Activated naive CD8-positive, alpha-beta T cell treated with anti-CD3 and anti-CD28 coated beads, Interleukin-2, amount 50 U/mL, for 16 hours (primary cell): ENCODE measurements at places on chromosomes 3 and 15.

DNA sequence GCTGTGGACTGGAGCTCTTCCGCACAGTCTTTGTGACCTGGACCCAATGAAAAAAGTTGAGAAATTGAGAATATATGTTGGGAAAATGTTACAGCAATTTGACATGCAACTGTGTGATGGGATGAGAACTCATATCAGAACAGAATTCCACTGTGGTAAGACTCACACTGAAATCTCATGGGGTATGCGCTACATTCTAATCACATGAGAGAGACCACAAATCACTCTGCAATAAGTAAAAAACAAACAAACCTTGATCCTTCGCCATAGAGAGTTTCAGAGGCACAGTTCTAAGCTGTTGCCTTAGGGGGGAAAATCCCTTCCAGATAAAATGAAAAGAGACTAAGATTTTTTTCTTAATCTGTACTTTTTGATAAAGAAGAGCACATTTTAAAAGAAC is 37.3 kb downstream of the LMCD1 start:
- DNase-seq, result no peak

DNA sequence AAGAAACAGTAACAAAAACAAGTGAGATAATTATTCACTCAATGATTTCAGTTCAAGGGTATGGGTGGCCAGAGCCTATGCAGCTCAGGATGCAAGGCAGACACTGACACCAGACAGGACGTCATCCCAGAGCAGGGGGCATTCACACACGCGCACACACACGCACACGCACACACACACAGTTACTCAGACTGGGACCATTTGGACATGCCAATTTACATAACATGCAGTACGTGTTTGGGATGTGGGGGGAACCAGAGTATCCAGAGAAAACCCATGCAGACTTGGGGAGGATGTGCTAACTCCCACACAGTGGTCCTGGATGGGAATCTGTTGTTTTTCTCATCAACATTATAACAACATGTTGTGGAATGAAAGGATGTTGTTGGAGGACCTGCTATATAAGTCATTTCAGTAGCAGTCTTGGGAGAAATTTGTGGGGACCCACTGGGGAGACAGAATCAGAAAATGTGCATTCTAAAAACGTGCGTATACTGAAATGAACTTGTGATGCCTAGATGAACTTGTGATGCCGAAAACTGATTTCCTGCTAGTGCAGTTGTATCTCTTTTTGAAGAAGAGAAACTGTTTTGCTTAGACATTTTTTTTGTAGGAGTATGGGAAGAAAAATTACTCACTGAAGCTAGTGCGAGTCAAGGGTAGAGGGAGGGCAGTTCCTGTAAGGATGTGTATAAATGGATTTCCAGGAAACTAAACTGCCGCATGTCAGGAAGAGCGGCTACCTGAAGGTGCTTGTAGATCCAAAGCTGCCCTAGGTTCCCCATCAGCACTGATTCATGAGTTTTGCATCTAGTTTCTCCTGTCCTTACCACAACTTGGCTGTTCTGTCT is 25.2 kb downstream of the CD200 start:
- DNase-seq, result no peak

DNA sequence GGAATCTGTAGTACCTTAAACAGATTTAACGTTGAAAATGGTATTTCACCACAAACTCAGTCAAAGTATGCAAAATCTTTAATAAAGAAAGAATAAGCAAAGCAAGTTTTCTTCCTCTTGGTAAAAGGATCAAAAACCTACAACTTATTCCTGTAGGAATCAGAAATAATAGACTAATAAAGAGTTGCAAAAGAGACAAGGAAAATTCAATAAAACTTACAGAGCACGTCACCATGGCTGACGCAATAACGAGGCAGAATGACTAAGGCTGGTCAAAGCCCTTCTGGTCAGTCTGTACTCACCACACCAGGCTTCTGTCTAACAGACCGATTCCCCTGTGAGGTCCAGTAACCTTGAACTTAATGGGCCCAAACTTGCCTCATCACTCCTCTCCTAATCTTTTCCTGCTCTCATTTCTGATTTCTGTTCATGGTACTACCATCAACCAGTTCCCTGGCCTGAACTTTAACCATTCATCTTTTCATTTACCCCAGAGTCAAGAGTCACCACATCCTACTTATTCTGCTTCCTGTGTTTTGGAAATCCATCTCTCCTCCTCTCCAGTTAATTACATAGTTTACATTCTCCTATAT is 5.0 kb downstream of the MASP1 start:
- DNase-seq, result no peak

GRCh38 chr3:155190691-155191090 is 102.8 kb downstream of the STRIT1 start:
- DNase-seq, result no peak

- DNase-seq, result no peak
Observed at GRCh38 chr15:81331600-81331999, 7.7 kb upstream of the STARD5 start.

GRCh38 chr15:68653031-68653635 is 74.3 kb downstream of the CORO2B start:
- no peak for DNase-seq

DNA sequence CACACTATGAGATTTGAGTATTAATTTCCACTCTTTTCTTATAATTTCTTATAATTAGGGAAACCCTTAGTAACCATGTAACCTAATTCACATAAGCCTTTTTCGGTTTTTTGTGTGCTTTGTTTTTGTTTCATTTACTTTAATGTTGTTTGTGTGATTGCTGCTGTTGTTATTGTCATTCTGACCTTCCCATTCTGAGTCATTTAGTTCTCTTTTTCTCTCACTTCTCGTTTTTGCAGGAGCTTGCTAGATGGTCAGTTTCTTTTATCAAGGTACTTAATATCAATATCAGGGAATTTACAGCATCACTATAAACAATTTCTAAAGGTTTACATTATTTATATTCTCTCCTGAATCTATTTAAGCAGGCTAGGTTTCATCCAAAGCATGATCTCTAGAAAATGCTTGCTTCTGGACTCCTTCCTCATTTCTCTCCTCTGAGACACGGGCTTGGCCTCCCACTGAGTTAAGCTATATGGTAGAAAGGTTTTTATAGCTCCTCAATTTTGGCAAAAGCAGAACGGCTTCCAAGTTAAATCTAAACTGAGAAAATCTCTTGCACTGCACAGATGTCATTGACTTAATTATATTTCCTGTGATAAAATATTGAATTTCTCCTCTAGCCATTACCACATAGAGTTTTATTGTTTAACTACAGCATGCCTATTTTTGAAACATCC is 534.2 kb downstream of the NSUN3 start:
- DNase-seq, result no peak

- DNase-seq, result no peak
Observed at GRCh38 chr3:50254577-50255250, 14.2 kb upstream of the SEMA3B start.

DNA sequence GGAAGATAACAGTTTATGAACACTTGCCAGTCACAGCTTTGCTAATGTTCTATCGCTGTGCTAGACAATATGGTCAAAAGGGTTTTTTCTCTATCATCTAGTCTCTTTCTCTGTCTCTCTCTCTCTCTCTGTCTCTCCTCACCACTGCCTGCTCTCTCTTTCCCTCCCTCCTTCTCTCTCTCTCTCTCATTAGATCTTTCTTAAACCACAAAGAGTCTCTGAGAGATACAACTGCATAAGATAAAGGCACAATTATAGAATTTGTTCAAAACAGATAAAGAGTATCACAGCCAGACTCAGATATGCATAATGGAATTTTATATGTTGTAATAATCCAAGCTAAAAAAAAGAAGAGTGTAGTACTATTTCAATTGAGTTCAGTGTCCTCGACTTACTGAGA is 258.4 kb downstream of the MECOM start:
- no peak for DNase-seq

GRCh38 chr3:117898722-117899522 is 1135.7 kb downstream of the IGSF11 start:
- no peak for DNase-seq

DNA sequence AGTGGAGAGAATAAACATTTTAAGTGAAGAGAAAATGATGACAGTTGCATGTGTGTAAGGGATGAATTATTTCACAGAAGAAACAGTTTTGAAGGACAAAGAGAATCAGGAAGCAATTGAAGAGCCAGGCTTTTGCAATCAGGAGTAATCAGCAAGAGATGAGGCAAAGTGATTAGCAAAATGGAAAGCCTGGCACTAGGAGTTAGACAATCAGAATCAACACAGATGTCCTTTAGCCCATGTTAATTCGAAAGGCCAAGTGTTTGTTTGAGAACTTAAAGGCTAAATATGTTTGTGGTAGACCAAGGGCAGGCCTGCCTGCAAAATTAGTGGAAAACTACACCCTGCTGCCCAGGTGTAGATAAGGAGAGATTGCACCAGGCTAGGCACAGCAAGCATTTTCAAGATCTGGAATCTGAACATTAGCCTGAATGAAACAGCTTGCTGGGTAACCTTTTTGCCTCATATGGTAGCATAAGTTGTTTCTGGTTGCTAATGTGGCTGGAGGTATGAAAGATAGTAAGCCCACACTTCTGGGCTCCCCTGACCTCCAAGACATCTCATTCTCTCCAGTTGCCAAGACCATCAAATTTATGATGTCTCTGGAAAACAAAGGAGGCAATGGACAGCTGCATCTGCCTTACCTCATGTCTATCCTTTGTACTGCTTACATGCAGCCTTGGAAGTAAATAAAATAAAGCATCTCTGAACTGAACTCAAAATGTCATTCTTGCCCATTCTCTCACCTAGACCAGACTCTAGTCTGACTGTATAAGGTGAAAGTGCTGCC is 22.0 kb upstream of the LEKR1 start:
- no peak for DNase-seq

- no peak for DNase-seq
Observed at GRCh38 chr3:52014613-52015012, 18.9 kb upstream of the RPL29 start.

DNA sequence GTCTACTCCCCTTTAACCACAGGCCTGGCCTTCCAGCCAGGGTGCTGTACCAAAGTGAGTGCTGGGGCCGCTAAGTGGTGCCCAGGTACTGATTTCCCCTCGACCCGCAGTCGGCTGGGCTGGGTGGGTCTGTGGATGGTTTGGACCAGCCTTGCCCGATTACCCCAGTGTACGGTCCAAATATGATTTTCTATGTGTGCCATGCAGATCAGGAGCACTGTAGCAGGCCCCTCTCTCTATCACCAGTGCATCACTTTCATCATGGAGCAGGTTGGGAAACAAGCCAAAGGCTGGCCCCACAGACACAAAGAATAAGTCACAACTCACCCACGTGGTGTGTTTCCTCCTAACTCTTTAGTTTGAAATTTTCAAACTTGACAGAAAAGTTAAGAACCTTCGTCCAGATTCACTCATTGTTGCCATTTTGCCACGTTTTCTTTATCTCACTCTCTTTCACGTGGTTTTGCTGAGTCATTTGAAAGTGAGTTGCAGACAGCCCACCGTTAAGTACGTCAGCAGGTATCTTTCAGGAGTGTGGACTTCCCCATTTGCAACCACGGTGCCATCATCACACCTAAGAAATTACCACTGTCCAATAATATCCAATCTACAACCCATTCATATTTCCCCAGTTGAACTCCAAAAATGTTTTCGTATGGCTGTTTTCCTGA is 37.0 kb downstream of the ZNF710 start:
- DNase-seq, result no peak

DNA sequence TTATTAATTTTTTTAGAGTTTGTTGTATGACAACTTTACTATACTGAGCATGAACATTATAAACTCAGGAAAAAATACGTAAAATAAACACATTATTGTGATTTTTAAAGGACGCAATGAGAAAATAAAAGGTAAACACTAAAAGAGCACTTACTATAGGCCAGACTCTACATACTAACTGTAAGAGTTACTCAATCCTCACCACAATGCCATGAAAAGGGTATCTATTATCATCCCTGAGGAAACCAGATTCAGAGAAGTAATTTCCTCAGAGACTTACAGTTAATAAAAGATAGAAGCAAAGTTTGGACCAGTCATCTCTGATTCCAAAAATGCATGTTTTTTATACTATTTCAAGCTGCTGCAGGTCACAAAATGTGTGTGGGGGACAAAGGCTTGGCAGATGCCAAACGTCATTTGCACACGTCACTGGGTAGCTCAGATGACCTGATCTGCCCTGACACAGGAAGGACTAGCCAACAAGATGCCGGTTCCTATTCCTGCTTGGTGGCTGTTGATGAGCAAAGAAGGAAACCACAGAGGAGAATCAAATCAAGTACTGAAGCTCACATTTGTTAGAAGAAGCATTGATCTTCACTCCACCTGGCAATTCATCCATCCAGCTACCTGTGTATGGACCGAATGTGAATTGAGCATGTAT is 42.3 kb downstream of the KLHL6 start:
- DNase-seq, result no peak

- DNase-seq, result no peak
Observed at GRCh38 chr3:55543181-55543614, 56.1 kb upstream of the WNT5A start.

GRCh38 chr3:113063126-113063894 is 72.5 kb downstream of the GTPBP8 start:
- DNase-seq, result no peak

- no peak for DNase-seq
Observed at GRCh38 chr15:52031556-52031955, 12.5 kb downstream of the MAPK6 start.

DNA sequence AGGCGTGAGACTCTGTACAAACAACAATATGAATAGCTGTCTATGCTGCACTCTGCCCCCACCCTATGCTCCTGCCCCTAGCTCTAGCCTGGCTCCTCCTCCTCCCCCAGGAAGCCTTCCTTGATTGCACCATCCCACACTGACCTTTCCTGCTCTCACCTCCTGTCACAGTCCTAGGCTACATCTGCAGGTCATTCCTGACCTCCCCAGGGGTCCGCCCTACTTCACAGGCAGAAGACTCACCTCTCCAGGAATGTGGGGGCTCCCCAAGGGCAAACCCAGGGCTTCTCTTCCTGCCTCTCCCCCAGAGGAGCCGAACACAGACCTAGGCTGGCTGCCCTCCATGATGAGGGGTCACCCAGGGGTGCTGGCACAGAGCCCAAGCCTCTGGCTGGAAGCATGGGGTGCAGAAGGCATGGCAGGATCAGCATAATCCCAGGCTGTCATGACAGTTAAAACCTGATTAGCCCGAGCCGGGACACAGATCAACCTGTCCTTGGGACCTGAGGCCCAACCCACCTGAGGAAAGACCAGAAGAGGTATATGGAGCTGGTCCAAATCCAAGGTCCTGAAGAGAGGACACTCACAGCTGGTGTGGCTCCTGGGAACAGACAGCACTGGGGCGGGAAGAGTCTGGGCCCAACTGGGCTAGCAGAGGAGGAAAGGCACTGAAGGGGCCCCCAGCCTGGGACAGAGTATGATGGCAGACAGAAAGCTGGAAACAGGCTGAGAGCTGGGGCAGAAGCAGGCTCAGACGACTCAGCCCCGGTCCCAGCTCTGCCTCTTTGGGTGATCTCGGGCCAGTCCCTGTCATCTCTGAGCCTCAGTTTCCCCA is 5.9 kb downstream of the SEMA7A start:
- no peak for DNase-seq

DNA sequence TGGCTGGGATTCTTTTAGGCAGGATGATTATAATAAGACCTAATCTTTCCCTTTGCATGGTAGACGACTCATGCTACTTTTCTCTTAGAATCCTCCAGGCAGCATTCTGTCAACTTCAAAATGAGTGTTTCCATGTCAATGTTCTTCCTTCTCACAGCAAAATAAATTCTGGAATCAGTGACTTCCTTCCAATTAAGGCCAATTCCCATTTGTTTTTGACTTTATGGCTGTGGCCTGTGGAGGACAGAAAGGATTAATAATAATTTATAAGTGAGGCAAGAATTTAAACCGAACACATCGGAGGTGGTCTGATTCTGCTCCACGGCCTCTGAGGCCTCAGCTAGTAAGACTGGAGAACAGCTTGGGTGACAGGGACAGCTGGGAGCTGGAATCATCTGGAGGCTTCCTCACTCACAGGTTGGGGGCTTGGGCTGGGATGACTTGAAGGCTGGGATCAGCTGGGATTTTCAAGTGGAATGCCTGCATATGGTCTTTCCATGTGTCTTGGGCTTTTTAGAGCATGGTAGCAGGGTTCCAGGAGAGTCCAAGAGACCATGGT is 241.8 kb upstream of the MCTP2 start:
- DNase-seq, result no peak
